ENCODE measurements at places on chromosomes 5 and 9. TPM values are rescaled to one million over a fixed set of nuclear protein-coding genes. Genes with fewer than 3 reads are reported as not detected.

The CCIN gene
- total RNA-seq = 1.1 TPM

The COL27A1 gene
- total RNA-seq = 2.2 TPM

The F2RL2 gene
- 21.7 TPM for total RNA-seq

The AQP3 gene
- 3.3 TPM for total RNA-seq

The IGIP gene
- 5.0 TPM for total RNA-seq

The APBA1 gene
- total RNA-seq = 3.8 TPM

The CTXN3 gene
- not detected for total RNA-seq

The SPDL1 gene
- total RNA-seq = 48.6 TPM

The PHF24 gene
- not detected for total RNA-seq

The SLIT3 gene
- 0.18 TPM for total RNA-seq

The ECSCR gene
- 3.1 TPM for total RNA-seq

The BARHL1 gene
- not detected for total RNA-seq

The LCN10 gene
- not detected for total RNA-seq

The RUFY1 gene
- 19.5 TPM for total RNA-seq

The SLC6A7 gene
- total RNA-seq = not detected

The KIF4B gene
- total RNA-seq = under 0.01 TPM

The KCNT1 gene
- total RNA-seq = not detected

The SLCO6A1 gene
- not detected for total RNA-seq

The PCA3 gene
- not detected for total RNA-seq

Measured in IMR-90 (cell line).